Hematopoietic multipotent progenitor cell treated with erythropoietin and hydrocortisone succinate and interleukin-3 and kit ligand, for 17 days (in vitro differentiated cells): ENCODE measurements at places on chromosomes 5 and 9.

GRCh38 chr9:74379718-74380117 is 117.4 kb upstream of the RORB start:
- no peak for DNase-seq

DNA sequence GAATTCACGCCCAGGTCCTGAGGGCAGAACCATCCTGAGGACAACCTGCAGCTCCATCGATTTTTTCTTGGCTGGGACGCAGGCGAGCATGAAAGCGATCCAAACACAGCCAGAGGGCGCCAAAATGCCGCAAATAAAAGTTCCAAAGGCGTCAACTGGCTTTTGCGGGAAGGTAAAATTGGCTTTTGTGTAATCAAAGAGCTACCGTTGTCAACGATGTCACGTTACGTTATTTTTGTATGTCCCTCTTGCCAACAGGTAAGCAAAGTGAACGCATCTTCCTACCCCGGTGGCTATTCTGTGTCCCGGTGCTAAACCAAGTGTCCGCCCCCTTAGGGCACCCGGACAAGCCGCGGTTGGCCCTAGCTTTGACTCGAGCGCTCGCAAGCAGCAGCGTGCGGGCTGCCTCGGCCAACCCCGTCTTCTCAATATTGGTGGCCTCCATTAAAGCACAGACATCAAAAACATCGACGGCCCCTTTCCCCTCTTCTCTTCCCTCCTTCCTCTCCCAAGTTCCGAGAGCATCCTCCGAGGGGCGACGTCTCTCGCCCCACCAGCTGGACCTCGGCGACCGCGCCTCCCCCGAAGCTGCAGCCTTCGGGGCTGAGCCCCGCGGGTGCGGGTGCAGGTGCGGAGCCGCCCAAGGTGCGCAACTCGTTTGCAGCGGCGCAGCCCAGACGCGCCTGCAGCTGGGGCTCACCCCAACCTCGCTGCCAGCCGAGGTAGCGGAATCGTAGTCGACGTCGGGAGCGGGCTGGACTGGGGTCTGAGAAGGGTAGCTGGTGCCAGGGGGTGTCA is 1.1 kb upstream of the BASP1 start:
- DNase-seq: no peak

GRCh38 chr9:135515083-135515951 is 5.9 kb upstream of the LCN1 start:
- no peak for DNase-seq

GRCh38 chr5:156587012-156587411 is 260.0 kb downstream of the SGCD start:
- no peak for DNase-seq

GRCh38 chr9:129853614-129854013 is 18.4 kb downstream of the USP20 start:
- DNase-seq: no peak
